ENCODE measurements at places on chromosomes 1 and 21. TPM values are rescaled to one million over a fixed set of nuclear protein-coding genes. Genes with fewer than 3 reads are reported as not detected.

DNA sequence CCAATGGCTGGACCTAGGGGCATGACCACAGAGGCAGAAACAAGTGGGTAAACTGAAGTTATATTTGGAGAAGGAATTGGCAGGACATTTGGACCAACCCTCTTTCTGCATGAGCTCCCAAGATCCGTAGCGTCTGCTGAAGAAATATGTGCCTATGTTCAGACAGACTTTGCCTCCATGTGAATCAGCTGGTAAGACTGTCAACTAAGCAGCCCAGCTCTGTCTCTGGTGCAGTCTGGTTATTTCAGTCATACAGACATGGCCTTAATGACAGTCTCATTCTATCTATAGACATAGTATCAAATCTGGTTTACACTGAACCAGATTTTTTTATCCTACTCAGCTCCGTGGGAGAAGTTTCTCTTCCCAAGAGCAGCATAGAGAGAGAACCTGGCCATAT is 63.1 kb upstream of the PBX1 start:
- DNase-seq, result no peak

DNA sequence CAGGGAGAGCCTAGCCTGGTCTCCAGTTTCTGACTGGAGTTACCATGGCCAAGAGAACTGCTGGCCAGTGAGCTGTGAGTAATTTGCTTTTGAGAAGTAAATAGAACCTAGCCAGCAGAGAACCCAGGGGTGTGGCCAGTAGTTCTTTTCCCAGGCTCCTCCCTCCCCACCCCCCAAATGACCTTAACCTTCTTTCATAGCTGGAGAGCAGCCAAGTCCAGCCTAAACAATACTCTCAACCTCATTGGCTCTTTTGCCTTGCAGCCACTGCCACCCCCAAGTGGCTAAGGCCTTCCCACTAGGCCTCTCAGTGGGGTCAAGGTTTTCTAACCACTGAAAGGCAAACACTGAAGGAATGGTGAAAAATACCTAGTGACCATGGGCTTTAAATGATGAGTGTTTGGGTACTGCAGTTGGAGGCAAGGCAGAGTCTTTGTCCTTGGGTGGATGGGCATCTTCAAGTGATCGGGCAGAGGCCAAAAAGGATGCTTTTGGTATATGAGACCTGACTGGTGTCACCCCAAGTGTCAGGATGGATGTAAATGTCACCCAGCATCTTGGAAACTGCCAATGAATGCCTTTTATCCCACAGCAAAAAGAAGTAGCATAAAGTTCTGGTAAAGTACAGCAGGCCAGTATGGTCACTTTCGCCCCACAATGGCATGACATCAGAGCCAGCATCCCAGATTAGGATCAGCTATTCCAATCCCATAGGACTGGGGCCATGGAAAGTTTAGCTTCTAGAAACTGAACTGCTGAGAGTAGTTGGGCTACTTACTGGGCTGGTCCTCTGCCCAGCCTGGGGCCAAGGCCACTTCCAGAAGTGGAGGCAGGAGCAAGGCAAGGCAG is 3.5 kb upstream of the PIGV start:
- DNase-seq, result no peak

The LIN9 gene
- polyA plus RNA-seq, result 2.9 TPM

DNA sequence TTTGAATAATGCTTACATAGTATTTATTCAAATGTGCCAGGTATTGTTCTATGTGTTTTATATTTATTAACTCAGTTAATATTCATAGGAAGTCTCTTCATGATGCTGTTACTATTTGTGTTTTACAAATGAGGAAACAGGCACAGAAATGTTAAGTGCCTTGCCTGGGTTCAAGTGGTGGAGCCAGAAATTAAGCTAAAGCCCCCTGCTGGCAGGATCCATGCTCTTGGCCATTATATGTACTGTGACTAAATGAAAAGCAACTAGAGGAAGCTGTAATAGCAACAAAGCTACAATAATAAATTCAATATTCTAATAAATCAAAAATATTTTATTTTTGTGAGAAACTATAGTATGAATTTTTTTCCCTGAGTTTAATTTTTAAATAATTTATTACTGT is 30.0 kb downstream of the IARS2 start:
- no peak for DNase-seq

DNA sequence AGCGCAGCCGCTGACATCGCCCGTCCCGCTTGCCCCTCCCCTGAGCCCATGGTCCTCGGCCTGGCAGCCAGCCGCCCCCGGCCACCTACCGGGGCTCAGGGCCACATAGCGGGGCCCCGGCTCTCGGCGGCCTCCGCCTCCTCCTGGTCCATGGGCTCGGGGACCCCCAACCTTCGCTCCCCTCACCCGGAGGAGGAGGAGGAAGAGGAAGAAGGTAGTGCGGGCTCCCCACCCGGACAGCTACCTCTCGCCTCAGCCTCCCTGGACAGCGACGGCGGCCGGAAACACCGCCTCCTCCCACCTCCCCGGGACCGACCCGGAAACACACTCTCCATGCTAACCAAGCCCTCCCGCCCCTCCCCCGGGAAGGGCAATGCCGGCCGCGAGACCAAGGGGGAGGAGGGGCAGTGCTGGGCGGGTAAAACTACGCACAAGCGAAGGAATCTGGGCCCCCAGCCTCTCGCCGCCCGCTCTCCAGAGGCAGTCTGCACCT is at the start of gene KIAA0319L:
Gene KIAA0319L (minus strand): TSS at position 286 of the 493 bp plus-strand sequence. CDS start 2,912 bp downstream, outside the sequence.
- no peak for DNase-seq

The ACTL8 gene
- not detected for polyA plus RNA-seq

The S100A5 gene
- polyA plus RNA-seq, result 0.42 TPM

DNA sequence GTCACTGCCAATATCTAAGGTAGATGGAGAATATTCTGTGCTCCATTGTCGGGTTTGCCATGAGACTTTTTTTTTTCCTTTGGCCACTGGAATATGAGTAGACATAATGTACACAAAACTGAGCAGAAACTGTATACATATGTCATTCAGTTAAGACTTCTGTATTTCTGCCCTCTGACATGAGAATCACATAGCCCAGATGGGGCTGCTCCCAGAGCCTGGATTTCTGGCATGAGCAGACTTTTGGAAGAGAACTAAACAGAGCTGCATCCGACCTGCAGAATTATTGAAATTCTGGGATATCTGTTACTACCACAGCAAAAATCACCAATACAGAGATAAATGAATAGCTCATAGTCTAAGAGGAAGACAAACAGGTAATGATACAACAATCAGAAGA is 62.3 kb downstream of the DAB1 start:
- DNase-seq, result no peak

The AMY1C gene
- polyA plus RNA-seq, result not detected

The REN gene
- polyA plus RNA-seq, result 0.41 TPM

GRCh38 chr1:109299558-109300343 is 7.1 kb downstream of the MYBPHL start:
- no peak for DNase-seq

DNA sequence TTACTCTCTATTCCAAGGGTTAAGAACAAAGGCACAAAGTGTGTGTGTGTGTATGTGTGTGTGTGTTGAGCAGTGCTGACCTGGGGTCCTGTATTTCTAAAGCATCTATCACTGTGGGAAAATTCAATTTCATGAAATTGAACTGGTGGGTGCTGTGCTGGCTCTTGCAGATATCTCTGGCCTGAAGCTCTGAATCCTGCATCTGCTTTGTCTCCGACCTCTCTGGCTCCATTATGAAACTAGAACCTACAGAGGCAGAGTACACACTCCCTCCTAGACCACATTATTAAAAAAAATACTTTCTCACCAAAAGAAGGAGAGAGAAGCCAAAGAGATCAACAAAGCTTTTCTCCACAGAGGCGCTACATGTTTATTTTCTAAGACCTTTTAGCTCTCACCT is 88.4 kb upstream of the PDE4B start:
- no peak for DNase-seq

GRCh38 chr1:20210736-20211460 is 24.6 kb upstream of the PLA2G2C start:
- no peak for DNase-seq

DNA sequence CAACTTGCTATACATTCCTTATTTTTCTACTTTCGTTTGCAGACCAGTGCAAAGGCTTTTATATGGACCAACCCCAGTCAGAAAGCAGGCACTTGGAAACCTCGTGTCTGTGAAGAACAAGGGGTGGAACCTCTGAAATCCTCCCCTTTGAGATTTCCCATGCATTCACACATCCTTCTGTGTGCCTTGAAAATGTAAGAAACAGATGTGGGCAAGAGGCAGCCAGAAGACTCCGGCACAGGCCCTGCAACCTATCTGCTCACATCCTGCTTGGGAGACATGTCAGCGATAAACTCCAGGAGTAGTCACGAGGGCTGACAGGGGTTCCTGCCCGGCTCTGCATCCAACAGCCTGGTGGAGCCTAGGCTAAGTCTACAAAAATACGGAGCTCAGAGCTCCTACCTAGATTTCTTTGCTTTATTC is 42.5 kb downstream of the ETS2 start:
- no peak for DNase-seq

DNA sequence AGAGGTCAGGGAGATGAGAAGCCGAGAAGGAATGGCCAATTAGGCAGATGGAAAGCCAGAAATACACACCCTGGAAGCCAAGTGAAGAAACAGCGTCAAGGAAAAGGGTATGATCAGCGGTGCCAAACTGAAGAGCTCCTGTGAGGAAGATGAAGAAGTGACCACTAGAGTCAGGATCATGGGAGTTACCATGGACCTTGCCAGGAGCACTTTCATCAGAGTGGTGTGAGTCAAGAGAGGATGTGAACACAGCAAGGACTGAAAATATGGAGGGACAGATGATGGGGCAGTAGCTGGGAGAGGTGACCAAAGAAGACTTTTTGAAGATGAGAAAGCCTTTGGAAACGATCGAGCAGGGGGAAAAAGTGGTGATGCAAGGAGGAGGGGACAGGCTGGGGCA is 50.4 kb downstream of the CD34 start:
- DNase-seq, result no peak
